ENCODE measurements at places on chromosomes 5 and 9. TPM values are rescaled to one million over a fixed set of nuclear protein-coding genes. Genes with fewer than 3 reads are reported as not detected.

The ARID3C gene
- not detected for total RNA-seq

The AJM1 gene
- total RNA-seq = 0.73 TPM

The GABBR2 gene
- under 0.01 TPM for total RNA-seq

The IL3 gene
- not detected for total RNA-seq

The UTP15 gene
- total RNA-seq = 88.5 TPM

The PTCD2 gene
- 3.7 TPM for total RNA-seq

Measured in mononuclear cell (primary cell).